Heart left ventricle (tissue), 16 donors: ENCODE measurements at places on chromosomes 6 and 20.

DNA sequence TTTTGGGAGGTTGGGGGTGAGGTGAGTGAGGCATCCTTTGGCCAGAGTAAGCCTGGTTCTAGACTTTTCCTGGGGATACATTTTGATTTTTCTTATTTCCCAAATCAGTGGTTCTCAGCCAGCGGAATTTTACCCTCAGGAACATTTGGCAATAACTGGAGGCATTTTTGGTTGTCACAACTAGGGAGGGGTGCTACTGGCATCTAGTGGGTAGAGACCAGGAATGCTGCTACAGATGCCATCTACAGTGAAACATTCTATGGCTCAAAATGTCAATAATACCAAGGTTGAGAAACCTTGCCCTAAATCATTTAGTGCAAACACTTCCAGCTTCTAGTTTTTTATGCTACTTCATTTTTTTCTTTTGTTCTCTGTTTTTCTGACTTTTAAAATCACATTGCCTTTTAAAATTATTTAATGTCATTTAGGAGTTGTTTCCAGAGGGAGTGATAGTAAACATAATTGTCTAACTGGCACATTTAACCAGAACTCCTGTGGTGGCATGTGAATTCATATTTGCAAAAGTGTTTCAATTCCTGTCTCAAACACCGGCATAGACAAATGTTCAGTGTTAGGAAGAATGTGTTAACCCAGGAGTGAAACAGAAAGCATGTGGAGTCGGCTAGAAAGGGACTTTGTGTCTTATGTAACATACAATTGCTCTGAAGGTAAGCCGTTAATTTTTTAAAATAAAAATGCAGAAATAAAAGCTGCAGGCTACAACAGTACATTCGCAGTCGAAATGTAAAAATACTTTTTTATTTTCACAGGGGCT is 59.0 kb downstream of the QRSL1 start:
- no peaks in the 10 kb centered on the region for H3K36me3 ChIP-seq
- no peak overlapping the region for H3K4me3 ChIP-seq
- DNase-seq: no peak
- H3K27ac ChIP-seq: no peak overlapping the region
- no peaks in the 10 kb centered on the region for H3K4me1 ChIP-seq

GRCh38 chr6:109471105-109471810 is 11.8 kb downstream of the ZBTB24 start:
- no peak overlapping the region for H3K4me3 ChIP-seq
- no peak for DNase-seq
- no peaks in the 10 kb centered on the region for H3K4me1 ChIP-seq
- H3K27ac ChIP-seq: no peak overlapping the region

GRCh38 chr6:106906232-106906631 is 68.3 kb downstream of the CD24 start:
- no peaks in the 10 kb centered on the region for H3K36me3 ChIP-seq
- DNase-seq: no peak
- H3K27ac ChIP-seq: no peak overlapping the region
- no peaks in the 10 kb centered on the region for H3K27me3 ChIP-seq
- no peak overlapping the region for H3K4me3 ChIP-seq

DNA sequence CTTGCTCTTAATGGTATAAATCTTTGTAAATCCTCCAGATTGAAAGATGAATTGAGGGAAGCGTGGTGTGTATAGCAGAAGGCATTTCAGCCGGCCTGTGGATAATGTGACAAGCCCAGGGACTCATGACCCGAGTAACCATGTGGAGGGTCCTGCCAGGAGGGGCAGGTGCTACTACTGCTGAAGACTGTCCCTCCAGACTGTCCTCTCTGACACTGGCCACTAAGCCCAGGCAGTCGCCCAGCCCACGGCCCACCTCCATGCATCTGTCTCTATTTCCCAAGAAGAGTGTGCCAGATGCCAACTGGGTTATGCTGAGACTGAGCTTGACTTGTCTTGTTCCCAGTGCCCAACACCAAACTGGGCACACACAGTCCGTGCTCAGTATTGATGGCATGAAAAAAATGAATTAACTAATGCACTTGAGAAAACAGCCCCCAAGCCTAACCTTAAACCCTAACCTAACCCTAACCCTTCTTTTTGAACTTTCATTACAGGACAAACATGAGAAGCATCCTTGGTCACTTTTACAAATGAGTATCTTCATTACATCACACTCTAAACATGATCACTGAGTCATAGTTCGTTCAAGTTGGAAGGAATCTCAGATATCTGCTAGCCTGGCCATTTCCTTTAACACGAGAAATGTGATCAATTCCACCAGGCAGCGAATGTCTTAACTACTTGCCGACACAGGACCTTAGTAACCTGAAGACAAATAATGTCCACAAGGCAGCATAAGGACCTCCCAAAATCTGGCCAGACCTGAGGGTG is 182.2 kb upstream of the RREB1 start:
- H3K4me1 ChIP-seq: no peaks in the 10 kb centered on the region
- no peak overlapping the region for H3K4me3 ChIP-seq
- H3K27ac ChIP-seq: no peak overlapping the region
- no peaks in the 10 kb centered on the region for H3K36me3 ChIP-seq

GRCh38 chr6:168239044-168239773 is 80.4 kb downstream of the DACT2 start:
- H3K4me3 ChIP-seq: no peak overlapping the region
- no peak for DNase-seq
- no peaks in the 10 kb centered on the region for H3K36me3 ChIP-seq
- no peak overlapping the region for H3K27ac ChIP-seq

DNA sequence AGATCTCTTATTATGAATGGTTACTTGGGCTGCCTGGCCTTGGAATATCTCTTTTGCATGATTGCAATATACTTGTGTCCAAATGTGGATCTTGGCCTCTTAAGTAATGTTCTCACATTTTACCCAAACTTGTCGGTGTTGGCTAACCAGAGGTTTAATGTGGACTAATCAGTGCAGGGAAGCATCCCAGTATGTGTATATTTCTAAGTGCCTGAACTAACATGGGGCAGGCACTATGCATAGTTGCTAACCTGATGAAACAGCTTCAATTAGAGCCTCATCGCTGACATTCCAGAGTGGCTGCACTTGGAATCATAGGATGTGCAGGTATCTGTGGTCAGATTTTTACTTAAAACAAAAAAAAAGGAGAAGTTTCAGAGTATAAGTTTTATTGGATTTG is 160.0 kb downstream of the PDE7B start:
- no peak for DNase-seq
- no peak overlapping the region for H3K4me3 ChIP-seq
- no peaks in the 10 kb centered on the region for H3K36me3 ChIP-seq
- H3K4me1 ChIP-seq: peaks cover 29% of the 10 kb centered on the region
- no peaks in the 10 kb centered on the region for H3K27me3 ChIP-seq

- H3K27ac ChIP-seq: no peak overlapping the region
- H3K36me3 ChIP-seq: no peaks in the 10 kb centered on the region
- DNase-seq: no peak
These were observed 394.6 kb upstream of the JARID2 start for GRCh38 chr6:14851281-14851680.
